Jurkat, Clone E6-1 (cell line): ENCODE measurements at places on chromosomes 4 and X.

- no peak for DNase-seq
These were observed 5.9 kb downstream of the SOD3 start for GRCh38 chr4:24801136-24801855.

- DNase-seq: no peak
These were observed 895 bp downstream of the ADGRL3 start for GRCh38 chr4:61200916-61201526.

DNA sequence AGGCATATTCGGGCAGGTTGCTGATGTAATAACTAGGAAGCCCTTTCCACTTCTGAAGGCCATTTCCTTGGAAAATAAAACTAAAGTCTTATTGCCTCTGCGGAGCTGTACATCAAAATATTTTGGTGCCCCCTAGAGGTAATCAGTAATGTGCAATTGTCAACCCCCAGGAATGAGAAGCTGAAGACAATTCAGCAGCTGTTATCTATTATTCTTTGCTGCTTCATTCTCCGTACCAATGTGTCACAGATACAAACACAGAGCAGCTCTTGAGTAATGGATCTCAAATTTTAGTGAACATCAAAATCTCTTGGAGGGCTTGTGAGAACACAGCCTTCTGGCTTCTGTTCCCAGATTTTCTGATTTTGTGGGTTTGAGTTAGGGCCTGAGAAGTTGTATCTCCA lies 3.5 kb upstream of the SLIT2 start:
- DNase-seq: peak; percentile 24

- no peak for DNase-seq
These were observed 80.7 kb upstream of the PLAC8 start for GRCh38 chr4:83195269-83195668.

DNA sequence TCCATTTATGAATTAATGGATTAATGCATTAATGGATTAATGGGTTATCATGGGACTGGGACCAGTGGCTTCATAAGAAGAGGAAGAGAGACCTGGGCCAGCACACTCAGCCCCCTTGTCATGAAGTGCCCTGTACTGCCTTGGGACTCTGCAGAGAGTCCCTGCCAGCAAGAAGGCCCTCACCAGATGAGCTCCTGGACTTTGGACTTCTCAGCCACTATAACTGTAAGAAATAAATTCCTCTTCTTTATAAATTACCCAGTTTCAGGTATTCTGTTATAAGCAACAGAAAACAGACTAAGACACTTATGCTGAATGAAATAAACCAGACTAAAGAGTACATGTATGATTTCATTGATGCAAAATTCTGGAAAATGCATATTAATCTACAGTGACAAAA lies 119.4 kb upstream of the MSX1 start:
- DNase-seq: no peak

- peak; percentile 7 for DNase-seq
These were observed 21.7 kb downstream of the RAB40AL start for GRCh38 chrX:102958794-102959193.
